ENCODE measurements at places on chromosomes 12 and 14. TPM values are rescaled to one million over a fixed set of nuclear protein-coding genes. Genes with fewer than 3 reads are reported as not detected.

DNA sequence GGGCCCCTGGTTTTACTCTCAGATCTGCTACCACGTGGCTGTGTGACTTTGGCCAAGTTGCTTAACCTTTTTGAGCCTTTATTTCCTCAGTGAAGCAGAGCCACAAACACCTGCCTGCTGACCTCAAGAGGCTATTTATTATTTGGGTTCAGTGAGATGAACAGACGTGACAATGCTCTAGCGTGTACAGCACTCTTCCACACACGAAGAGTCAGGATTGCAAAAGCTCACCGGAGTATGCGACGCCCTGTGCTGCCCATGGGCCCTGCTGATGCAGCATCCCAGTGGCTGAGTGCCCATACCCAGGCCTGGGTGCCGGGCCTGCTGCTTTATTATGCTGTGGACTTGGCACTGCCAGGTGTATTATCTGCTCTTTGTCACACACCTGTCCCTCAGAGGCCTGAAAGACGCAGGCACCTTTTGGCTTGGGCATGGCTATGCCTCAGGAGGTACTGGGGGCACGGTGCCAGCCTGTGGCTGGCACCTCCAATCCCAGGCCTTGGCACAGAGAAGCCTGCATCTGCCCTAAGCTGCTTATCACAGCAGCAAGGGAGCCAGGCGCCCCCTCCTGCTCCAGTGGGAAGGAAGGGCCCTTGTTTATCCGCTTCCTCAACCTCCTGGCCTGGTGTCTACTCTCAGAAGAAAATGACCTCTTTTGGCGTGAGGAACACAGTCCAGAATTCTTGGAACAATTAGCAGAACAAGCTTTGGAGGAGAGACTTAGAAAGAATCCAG, 22.3 kb upstream of the TC2N start:
- H3K27me3 ChIP-seq, result no peaks in the 10 kb centered on the region
- no peak overlapping the region for H3K27ac ChIP-seq

- no peaks in the 10 kb centered on the region for H3K27me3 ChIP-seq
- no peak for DNase-seq
- no peaks in the 10 kb centered on the region for H3K4me1 ChIP-seq
- H3K27ac ChIP-seq, result no peak overlapping the region
- H3K4me3 ChIP-seq, result no peak overlapping the region
Measured at GRCh38 chr14:51432302-51432948, 192.4 kb downstream of the TMX1 start.

GRCh38 chr12:60173224-60174170, 577.7 kb downstream of the SLC16A7 start:
- H3K4me3 ChIP-seq, result no peak overlapping the region
- H3K27ac ChIP-seq, result no peak overlapping the region
- no peaks in the 10 kb centered on the region for H3K36me3 ChIP-seq
- H3K27me3 ChIP-seq, result no peaks in the 10 kb centered on the region

DNA sequence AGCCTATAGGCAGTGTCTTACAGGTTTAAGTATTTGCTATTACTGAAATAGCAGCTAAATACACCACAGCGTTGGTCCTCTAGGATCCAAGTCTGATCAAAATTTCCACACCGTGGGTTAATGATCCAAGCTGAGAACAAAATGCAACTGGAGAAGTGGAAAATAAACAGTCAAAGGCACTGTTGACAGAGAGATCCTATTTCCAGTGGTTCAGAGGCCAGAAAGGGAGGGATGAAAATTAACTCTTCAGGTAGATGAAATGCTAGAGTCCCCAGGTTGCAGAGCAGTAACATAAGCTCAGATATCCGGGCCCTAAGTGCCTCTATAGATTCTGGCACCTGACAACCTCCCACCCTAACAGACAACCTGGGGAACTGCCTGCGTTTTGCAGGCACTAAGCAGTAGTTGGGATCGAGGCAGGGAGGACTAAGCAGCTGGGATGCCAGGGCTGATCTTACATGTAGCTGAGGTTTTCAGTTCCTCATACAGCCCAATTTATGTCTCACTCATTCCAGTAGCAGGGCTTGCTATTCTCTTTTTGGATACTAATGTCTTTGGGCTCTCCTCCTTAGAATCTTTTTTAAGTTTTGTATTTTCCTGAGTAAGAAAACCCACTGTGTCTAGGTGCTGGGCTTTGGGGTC, 42.7 kb upstream of the CRACR2A start:
- no peak overlapping the region for H3K27ac ChIP-seq
- H3K4me1 ChIP-seq, result no peaks in the 10 kb centered on the region
- no peaks in the 10 kb centered on the region for H3K36me3 ChIP-seq
- peaks cover 5% of the 10 kb centered on the region for H3K27me3 ChIP-seq
- DNase-seq, result no peak
- no peak overlapping the region for H3K4me3 ChIP-seq

- peaks cover 13% of the 10 kb centered on the region for H3K27me3 ChIP-seq
- no peak overlapping the region for H3K4me3 ChIP-seq
- no peaks in the 10 kb centered on the region for H3K36me3 ChIP-seq
- H3K27ac ChIP-seq, result no peak overlapping the region
- no peaks in the 10 kb centered on the region for H3K4me1 ChIP-seq
Measured at GRCh38 chr14:54335569-54336155, 61.1 kb upstream of the CDKN3 start.

- H3K36me3 ChIP-seq, result no peaks in the 10 kb centered on the region
- no peak overlapping the region for H3K27ac ChIP-seq
- no peak overlapping the region for H3K4me3 ChIP-seq
- DNase-seq, result no peak
- no peaks in the 10 kb centered on the region for H3K4me1 ChIP-seq
- no peaks in the 10 kb centered on the region for H3K27me3 ChIP-seq
Measured at GRCh38 chr12:71170456-71170855, 12.7 kb upstream of the TSPAN8 start.

GRCh38 chr12:54082397-54082892, 28.8 kb downstream of the HOXC4 start:
- no peaks in the 10 kb centered on the region for H3K36me3 ChIP-seq
- no peak overlapping the region for H3K27ac ChIP-seq
- H3K4me3 ChIP-seq, result peak overlapping the region; percentile 35
- peak; percentile 45 for DNase-seq
- H3K4me1 ChIP-seq, result peaks cover 6% of the 10 kb centered on the region

GRCh38 chr14:88904206-88904647, 79.8 kb downstream of the TTC8 start:
- H3K27ac ChIP-seq, result no peak overlapping the region
- no peaks in the 10 kb centered on the region for H3K36me3 ChIP-seq
- H3K4me3 ChIP-seq, result no peak overlapping the region
- H3K27me3 ChIP-seq, result no peaks in the 10 kb centered on the region
- no peak for DNase-seq

GRCh38 chr12:3300833-3301401, 190.1 kb upstream of the PRMT8 start:
- H3K36me3 ChIP-seq, result no peaks in the 10 kb centered on the region
- peaks cover 10% of the 10 kb centered on the region for H3K27me3 ChIP-seq
- peaks cover 5% of the 10 kb centered on the region for H3K4me1 ChIP-seq
- no peak overlapping the region for H3K4me3 ChIP-seq
- DNase-seq, result no peak

- H3K36me3 ChIP-seq, result no peaks in the 10 kb centered on the region
- peak within 1 kb of the TSS; percentile 92 for H3K4me3 ChIP-seq
- H3K4me1 ChIP-seq, result peaks cover 32% of the 10 kb centered on the region
- no peaks in the 10 kb centered on the region for H3K27me3 ChIP-seq
- peak; percentile 83 for DNase-seq
Measured at GRCh38 chr12:96193725-96194575, at the start of gene ELK3. Gene ELK3, plus strand, starts transcription at chr12:96194375.

GRCh38 chr12:117098361-117099217, 627 bp downstream of the TESC start:
- no peak overlapping the region for H3K27ac ChIP-seq
- no peak for DNase-seq
- peaks cover 10% of the 10 kb centered on the region for H3K4me1 ChIP-seq
- peaks cover 77% of the 10 kb centered on the region for H3K27me3 ChIP-seq
- H3K36me3 ChIP-seq, result no peaks in the 10 kb centered on the region

DNA sequence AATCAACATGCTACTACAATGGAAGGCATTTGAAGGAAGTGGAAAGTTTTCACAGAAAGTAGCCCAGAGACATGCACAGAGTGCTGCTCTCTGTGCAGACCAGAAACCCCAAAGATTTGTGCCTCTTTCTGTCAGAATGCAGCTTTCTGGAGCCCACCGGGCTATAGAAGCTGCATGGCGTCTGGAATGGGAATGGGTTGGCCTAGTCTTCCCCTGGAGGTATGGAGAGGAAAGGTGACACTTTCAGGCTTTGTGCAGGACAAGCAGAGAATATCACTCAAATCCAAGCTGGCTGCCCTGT, 21.3 kb upstream of the ZFP36L1 start:
- H3K36me3 ChIP-seq, result no peaks in the 10 kb centered on the region
- H3K4me1 ChIP-seq, result peaks cover 24% of the 10 kb centered on the region
- H3K27ac ChIP-seq, result no peak overlapping the region
- no peak overlapping the region for H3K4me3 ChIP-seq
- no peak for DNase-seq
- no peaks in the 10 kb centered on the region for H3K27me3 ChIP-seq

GRCh38 chr12:68804657-68805591, 3.1 kb upstream of the MDM2 start:
- H3K4me3 ChIP-seq, result no peak overlapping the region
- no peaks in the 10 kb centered on the region for H3K4me1 ChIP-seq
- H3K27ac ChIP-seq, result no peak overlapping the region
- peaks cover 9% of the 10 kb centered on the region for H3K36me3 ChIP-seq
- no peaks in the 10 kb centered on the region for H3K27me3 ChIP-seq

- H3K27ac ChIP-seq, result no peak overlapping the region
- no peaks in the 10 kb centered on the region for H3K27me3 ChIP-seq
- H3K4me1 ChIP-seq, result no peaks in the 10 kb centered on the region
Measured at GRCh38 chr14:54739514-54739913, 163.1 kb downstream of the GCH1 start.

DNA sequence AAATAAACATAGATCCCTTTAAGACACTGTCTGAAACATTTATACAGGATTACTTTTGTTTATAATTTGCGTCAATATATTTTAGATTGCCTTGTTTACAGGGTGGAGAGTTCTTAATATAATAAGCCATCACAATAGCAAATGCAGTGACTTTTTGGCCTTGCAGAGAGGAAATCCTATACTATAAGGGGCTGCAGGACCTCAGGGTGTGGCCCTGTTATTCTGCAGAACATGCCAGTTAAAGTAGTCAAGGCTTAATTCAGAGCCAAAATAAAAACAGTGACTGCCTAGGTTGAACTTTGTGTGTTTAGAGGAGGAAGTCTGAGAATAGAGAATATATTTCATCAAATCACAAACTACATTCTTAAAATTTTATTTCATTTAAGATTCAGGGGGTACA, 381.6 kb downstream of the DUSP6 start:
- no peaks in the 10 kb centered on the region for H3K36me3 ChIP-seq
- H3K27me3 ChIP-seq, result no peaks in the 10 kb centered on the region
- no peak overlapping the region for H3K27ac ChIP-seq
- no peak overlapping the region for H3K4me3 ChIP-seq
- no peak for DNase-seq

GRCh38 chr14:71588028-71588427, 344.2 kb upstream of the RGS6 start:
- peaks cover 76% of the 10 kb centered on the region for H3K4me1 ChIP-seq
- no peaks in the 10 kb centered on the region for H3K36me3 ChIP-seq
- no peaks in the 10 kb centered on the region for H3K27me3 ChIP-seq
- no peak overlapping the region for H3K4me3 ChIP-seq
- no peak overlapping the region for H3K27ac ChIP-seq

- H3K36me3 ChIP-seq, result no peaks in the 10 kb centered on the region
- no peak overlapping the region for H3K27ac ChIP-seq
- H3K4me1 ChIP-seq, result no peaks in the 10 kb centered on the region
- no peak overlapping the region for H3K4me3 ChIP-seq
Measured at GRCh38 chr14:35201066-35201465, 78.7 kb downstream of the PRORP start.

- H3K27me3 ChIP-seq, result no peaks in the 10 kb centered on the region
- peak; percentile 75 for DNase-seq
- no peaks in the 10 kb centered on the region for H3K36me3 ChIP-seq
- peaks cover 3% of the 10 kb centered on the region for H3K4me1 ChIP-seq
Measured at GRCh38 chr14:63276492-63277342, 42.0 kb downstream of the GPHB5 start.

DNA sequence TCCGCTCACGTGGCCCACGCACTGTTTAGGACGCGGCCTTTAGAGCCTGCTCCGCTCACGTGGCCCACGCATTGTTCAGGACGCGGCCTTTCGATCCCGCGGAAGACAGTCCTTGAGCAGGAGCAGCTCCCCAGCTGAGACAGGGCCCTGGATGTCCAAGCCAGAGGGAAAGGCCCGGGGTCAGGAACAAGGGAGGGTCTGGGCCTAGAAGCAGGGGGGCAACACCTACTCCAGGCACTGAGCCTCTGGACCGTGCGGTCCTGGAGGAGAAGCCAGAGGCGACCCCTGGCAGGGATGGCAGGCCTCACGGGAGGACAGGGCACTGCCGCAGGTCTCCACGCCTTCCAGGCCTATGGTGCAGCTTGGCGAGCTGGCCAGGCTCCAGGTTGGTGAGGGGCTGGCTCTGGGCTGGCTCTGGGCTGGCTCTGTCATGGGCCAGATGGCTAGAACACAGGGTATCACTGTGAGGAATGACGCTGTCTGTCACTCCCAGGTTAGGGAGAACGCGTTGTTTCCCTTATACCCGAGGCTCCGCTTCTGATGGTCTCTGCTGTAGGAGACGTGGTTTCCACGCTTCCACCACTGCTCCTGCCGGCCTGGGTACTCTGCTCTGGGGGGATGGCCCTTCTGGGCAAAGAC, 341.7 kb downstream of the TMEM121 start:
- peaks cover 46% of the 10 kb centered on the region for H3K27me3 ChIP-seq
- no peak overlapping the region for H3K27ac ChIP-seq
- no peak for DNase-seq
- no peak overlapping the region for H3K4me3 ChIP-seq

- H3K27ac ChIP-seq, result no peak overlapping the region
- H3K36me3 ChIP-seq, result no peaks in the 10 kb centered on the region
- peaks cover 8% of the 10 kb centered on the region for H3K4me1 ChIP-seq
- no peak overlapping the region for H3K4me3 ChIP-seq
Measured at GRCh38 chr14:55505846-55506245, 65.4 kb upstream of the TBPL2 start.

- H3K36me3 ChIP-seq, result no peaks in the 10 kb centered on the region
- H3K4me1 ChIP-seq, result no peaks in the 10 kb centered on the region
- H3K27me3 ChIP-seq, result no peaks in the 10 kb centered on the region
- no peak overlapping the region for H3K4me3 ChIP-seq
- H3K27ac ChIP-seq, result no peak overlapping the region
Measured at GRCh38 chr12:120048263-120048662, 59.2 kb downstream of the BICDL1 start.

GRCh38 chr14:75222208-75222701, 45.8 kb upstream of the TMED10 start:
- DNase-seq, result no peak
- H3K27ac ChIP-seq, result no peak overlapping the region
- no peaks in the 10 kb centered on the region for H3K4me1 ChIP-seq
- H3K36me3 ChIP-seq, result no peaks in the 10 kb centered on the region

GRCh38 chr14:54901380-54902142, 1.1 kb downstream of the GCH1 start:
- peak overlapping the region; percentile 73 for H3K4me3 ChIP-seq
- no peaks in the 10 kb centered on the region for H3K36me3 ChIP-seq
- peak; percentile 26 for DNase-seq
- H3K27ac ChIP-seq, result no peak overlapping the region
- no peaks in the 10 kb centered on the region for H3K27me3 ChIP-seq

CCDC38 gene
- total RNA-seq, result 0.26 TPM

PPP4R3A gene
- 95.0 TPM for total RNA-seq

SLC10A1 gene
- not detected for total RNA-seq

PLA2G1B gene
- not detected for total RNA-seq

SYT1 gene
- 80.9 TPM for total RNA-seq

Measured in A673 (cell line).